Activated CD4-positive, alpha-beta T cell treated with anti-CD3 and anti-CD28 coated beads for 48 hours (primary cell): ENCODE measurements at places on chromosomes 12 and 14.

- no peak for DNase-seq
Measured at GRCh38 chr12:105978686-105979085, 160.1 kb downstream of the NUAK1 start.

DNA sequence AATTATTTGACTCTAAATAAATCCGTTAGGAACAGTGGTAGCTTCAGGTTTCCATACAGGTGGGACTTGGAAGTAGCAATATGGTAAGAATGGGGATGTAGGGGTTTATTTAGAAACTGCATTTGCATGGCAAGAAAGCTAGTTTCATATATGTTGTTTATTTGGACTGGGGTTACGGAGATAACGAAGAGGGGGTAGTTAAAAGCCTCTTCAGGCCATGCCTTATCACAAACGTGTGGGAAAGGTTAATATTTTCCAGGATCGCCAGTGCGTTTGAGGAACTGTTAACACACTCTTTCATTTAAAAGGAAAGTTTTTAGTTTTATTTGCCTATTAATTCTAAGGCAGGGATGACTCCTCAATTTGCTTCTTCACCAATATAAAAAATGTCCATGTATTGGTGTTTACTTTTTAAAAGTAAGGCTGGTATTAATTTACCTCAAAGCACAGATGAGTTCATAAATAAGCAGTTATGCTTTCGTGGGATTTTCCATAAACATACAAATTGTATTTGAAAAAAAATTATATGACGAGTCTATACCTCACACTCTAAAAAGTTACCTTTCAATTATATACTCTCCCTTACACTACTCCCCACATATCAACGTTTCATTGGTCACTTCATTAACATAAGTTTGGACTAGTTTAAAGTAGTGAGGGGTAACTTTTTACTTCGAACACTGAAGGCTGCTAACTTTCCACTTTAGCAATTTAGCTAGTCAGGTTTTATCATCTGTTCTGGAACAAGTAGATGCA, 814 bp downstream of the RAB2B start:
- no peak for DNase-seq

- no peak for DNase-seq
Measured at GRCh38 chr14:98334186-98334585, 937.8 kb downstream of the BCL11B start.

- no peak for DNase-seq
Measured at GRCh38 chr14:71056168-71056567, 148.9 kb downstream of the PCNX1 start.

DNA sequence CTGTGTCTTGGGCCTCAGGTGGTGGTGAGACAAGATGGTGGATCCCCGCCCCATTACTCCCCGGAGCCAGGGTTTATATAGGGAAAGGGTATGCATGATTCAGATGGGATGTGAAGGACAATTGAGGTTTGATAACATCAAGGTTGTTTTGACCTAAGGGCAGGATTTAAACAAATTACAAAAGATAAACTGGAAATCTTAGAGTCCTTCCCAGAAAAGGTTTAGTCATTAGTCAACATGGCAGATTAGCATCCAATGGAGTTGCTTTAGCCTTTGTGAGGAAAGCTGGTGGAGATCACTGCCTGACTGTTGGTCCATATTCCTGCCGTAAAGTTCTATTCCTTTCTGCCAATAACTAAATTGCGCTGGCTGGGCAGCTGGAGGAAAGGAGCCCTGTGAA, 15.6 kb upstream of the FRMD6 start:
- DNase-seq = no peak

DNA sequence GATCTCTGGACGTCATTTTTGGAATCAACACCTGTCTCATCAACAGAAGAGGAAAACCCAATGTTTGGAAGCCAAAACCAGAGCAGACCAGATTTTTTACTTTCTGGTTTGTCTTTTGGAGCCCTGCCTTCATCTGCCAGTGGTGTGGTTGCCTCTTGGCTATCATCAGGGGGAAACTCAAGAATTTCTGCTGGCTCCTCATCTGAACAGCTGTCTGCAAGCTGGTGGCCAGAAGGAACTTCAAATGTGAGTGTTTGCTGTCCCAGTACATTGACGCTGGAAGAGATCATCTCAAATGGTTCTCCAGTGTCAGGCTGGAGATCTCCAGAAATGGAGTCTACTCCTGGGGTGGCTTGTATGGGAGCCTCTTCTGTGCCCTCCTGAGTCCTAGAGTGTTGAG, 13.8 kb downstream of the PLD4 start:
- no peak for DNase-seq

GRCh38 chr12:4245446-4245845, 28.1 kb upstream of the CCND2 start:
- no peak for DNase-seq

- DNase-seq = no peak
Measured at GRCh38 chr14:34246206-34246605, 215.8 kb downstream of the SPTSSA start.

- DNase-seq = peak; percentile 96
Measured at GRCh38 chr12:46370792-46371717, 1.5 kb downstream of the SLC38A2 start.

GRCh38 chr12:18578191-18578590, 159.6 kb downstream of the PLCZ1 start:
- no peak for DNase-seq

GRCh38 chr14:93690146-93690545, 98.1 kb downstream of the PRIMA1 start:
- no peak for DNase-seq

DNA sequence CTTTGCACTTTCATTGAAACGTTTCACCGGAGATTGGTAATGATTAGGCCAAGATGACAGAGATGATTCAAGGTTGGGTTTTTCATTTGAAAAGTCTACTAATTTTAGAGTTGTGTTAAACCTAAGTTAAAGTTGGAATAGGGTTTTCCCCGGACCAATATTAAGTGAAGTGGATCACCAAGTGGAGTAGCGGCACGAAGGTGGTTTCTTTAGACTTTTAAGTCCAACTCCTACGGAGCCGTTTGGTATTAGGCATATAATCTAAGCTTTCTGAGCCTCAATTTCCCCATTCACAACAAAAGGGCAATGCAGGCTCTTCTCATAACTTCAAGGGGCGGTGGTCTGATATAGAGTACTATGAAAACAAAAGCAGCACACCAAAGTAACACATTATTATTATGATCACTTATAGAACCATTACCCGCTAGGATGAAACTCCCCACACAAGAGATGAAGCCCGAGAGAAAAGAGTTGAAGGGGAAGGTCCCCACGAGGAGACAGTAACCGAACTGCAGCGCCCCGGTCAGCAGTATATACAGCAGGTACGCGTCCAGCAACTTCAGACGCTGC, 413 bp downstream of the DAD1 start:
- DNase-seq = no peak

- no peak for DNase-seq
Measured at GRCh38 chr12:50690925-50691324, 73.0 kb upstream of the ATF1 start.
